ENCODE measurements at places on chromosomes 12 and 14.

DNA sequence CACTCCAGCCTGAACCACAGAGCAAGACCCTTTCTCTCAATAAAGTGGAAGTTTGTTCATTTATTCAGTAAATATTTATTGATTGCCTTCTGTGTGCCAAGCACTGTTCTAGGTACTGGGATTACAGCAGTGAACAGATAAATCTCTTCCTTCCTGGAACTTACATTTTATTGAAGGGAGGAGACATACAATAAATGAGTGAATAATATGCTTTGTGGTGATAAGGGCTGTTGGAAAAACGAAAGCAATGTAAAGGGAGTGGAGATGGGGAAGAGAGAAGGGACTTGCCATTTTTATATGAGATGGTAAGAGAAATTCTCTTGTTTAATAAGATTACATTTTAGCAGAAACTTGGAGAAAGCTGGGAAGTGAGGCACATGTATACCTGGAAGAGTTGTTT, 1.6 kb downstream of the GSKIP start:
- DNase-seq: no peak

- no peak for DNase-seq
Measured at GRCh38 chr14:90402016-90402415, 5.2 kb downstream of the CALM1 start.

- no peak for DNase-seq
Measured at GRCh38 chr14:96303981-96304380, 48.0 kb downstream of the BDKRB1 start.

- no peak for DNase-seq
Measured at GRCh38 chr12:6791931-6792520, 2.7 kb downstream of the CD4 start.

- no peak for DNase-seq
Measured at GRCh38 chr14:57747036-57747435, 118.9 kb downstream of the SLC35F4 start.

Measured in activated CD4-positive, alpha-beta T cell treated with anti-CD3 and anti-CD28 coated beads for 24 hours (primary cell).